A549 treated with Hydrocortisone at 1 μM for 4 hours (cell line): ENCODE measurements at places on chromosomes 7 and 10. TPM values are rescaled to one million over a fixed set of nuclear protein-coding genes. Genes with fewer than 3 reads are reported as not detected.

MICU1 gene
- 50.5 to 64.1 TPM (median 53.2 TPM) in 5 replicates for total RNA-seq

ZNF853 gene
- 1.7 to 2.7 TPM (median 2.4 TPM) in 5 replicates for total RNA-seq

PIK3CG gene
- not detected in 5 replicates for total RNA-seq

KNDC1 gene
- total RNA-seq: 0.91 to 2.6 TPM (median 1.4 TPM) in 5 replicates

LEP gene
- not detected in 5 replicates for total RNA-seq

MSS51 gene
- 0.37 to 0.59 TPM (median 0.48 TPM) in 5 replicates for total RNA-seq

HOXA9 gene
- total RNA-seq: 0.32 to 0.67 TPM (median 0.54 TPM) in 5 replicates

NYAP1 gene
- total RNA-seq: 3.0 to 7.0 TPM (median 5.1 TPM) in 5 replicates

PLAU gene
- total RNA-seq: 95.7 to 133 TPM (median 109 TPM) in 5 replicates

ANK3 gene
- 0.59 to 0.99 TPM (median 0.89 TPM) in 5 replicates for total RNA-seq

C10orf62 gene
- 0.10 to 0.16 TPM in 2 of 5 replicates, not detected in the others for total RNA-seq

WDR86 gene
- total RNA-seq: 0.11 to 0.23 TPM (median 0.16 TPM) in 5 replicates

WIPF3 gene
- 0.43 to 0.59 TPM (median 0.51 TPM) in 5 replicates for total RNA-seq
